CD4-positive, alpha-beta T cell treated with Interleukin-17A for 1 hour (primary cell): ENCODE measurements at places on chromosomes 3 and 15.

DNA sequence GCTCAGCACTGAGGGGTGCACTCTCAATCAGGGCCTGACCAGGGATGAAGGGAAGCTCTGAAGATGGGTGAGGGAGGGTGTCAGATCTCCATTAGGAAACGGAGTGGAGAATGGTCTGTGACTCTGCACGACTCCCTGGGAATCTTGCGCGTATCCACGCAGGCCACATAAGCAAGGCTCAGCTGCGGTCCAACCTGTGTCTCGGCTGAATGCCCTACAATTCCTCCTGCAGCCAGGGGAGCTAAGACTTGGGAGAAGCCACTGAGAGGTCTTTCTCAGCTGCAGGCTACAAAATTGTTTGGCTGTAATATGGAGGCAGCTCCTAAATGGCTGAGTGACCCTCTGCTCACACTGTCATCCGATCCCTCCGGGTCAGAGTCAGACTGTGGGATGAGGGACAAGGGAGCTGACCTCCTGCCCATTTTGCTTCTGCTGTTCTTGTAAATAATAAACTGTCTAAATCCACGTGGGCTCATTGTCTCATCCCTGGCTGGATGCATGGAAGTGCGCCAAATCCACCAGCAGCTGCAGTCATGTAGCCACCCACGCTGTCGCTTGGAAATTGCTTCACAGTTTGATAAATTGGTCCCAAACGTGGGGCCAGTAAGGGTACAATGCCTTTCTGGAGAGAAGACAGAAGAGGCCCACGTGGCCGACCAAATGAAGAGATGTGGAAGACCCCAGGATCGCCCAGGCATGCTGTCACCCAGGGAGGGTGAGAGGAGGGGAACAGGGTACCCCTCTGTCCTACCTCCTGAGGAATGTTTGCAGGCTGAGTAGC is 30.5 kb downstream of the ALS2CL start:
- DNase-seq = no peak

DNA sequence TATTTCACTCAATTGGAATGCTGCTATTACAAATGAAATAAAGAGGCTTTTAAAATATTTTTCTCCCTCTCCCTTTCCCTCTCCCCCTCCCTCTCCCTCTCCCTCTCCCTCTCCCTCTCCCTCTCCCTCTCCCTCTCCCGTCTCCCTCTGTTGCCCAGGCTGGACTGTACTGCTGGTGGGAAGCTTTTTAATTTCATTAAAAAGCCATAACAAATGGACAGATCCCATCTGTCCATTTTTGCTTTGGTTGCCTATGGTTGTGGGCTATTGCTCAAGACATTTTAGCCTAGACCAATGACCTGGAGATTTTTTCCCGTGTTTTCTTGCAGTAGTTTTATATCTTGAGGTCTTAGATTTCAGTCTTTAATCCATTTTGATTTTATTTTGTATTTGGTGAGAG is 107.2 kb upstream of the LRRC3B start:
- no peak for DNase-seq

GRCh38 chr15:23073890-23074646 is 34.7 kb upstream of the TUBGCP5 start:
- DNase-seq = no peak

DNA sequence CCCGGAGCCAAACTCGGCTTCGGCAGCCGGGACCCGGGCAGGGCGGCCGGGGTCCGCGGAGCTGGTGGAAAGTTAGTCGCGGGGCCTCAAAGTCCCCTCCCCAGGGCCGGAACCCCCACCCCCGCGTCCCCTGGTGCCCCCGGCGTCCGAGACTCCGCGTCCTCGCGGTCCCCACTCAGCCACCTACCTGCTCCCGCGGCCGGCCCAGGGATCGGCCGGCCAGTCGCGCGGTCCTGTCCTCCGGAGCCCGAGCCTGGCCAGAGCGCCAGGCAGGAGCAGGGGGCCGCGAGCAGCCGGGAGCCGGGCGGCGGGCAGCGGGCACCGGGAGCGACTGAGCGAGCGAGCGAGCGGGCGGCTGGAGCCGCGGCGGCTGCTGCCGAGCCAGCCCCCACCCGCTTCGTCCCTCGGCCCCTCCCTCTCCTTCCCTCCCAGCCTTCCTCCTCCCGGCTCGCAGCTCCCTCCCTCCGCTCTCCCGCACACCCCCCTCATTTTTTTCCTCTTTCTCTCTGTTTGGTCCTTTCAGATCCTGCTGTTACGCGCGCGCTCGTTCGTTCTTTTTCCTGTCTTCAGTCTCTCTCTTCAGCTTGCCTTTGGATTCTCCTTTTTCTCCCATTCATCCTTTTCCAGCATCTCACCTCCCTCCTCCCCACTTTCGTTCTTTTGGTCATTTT is at the start of gene MEGF11:
MEGF11 (minus strand) TSS at position 333 of the 671 bp plus-strand sequence. CDS start 125,347 bp downstream, outside the sequence.
- no peak for DNase-seq

DNA sequence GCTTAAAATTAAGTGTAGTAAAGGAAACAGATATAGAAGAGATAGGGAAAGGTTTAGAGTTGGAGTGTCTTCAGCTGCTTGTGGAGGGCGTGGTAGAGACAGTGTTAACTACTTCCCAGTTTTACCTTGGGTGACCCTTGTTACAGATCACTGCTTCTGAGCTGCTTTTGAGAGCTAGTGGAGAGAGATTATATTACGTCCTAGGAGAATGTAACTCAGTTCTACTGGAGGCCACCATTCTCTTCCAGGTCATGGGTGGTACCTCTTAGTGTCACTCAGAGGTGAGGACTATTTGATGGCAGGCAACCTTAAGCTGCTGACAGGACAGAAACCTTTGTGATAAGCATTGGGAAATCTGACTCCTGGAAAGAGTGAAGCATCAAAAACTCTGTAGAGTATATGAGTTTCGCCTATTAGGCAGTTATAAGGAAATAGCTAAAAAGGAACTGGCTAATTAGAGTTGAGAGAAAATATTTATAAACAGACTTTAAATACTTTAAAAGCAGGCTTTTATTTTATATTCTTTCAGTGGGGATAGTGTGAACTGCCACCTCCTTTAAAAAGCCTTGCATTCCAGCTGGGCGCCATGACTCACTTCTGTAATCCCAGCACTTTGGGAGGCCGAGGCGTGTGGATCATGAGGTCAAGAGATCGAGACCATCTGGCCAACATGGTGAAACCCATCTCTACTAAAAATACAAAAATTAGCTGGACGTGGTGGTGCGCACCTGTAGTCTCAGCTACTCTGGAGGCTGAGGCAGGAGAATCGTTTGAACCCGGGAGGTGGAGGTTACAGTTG is 106.5 kb downstream of the ZNF609 start:
- DNase-seq = no peak

DNA sequence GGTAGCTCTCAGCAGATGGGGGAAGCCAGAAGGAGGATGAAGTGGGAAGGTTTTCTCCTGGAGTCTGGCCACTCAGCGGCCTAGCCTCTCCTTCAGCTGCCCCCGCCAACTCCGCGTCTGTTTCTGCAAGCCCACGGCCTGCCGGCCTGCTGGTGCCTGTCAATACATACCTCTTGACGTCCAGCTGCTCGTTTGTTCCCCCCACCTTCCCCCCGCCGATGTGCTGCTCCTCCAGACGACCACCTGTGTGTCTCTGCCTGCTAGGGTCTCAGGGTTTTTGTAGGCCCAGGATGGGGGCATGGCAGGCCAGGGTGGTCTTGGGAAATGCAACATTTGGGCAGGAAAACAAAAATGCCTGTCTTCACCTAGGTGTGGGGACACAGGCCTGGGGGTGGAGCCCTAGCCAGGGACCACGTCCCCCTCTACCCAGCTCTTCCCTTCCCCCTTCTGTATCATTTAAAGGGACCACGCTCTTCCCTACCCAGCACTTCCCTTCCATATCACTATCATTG is 137.8 kb downstream of the ALCAM start:
- no peak for DNase-seq

DNA sequence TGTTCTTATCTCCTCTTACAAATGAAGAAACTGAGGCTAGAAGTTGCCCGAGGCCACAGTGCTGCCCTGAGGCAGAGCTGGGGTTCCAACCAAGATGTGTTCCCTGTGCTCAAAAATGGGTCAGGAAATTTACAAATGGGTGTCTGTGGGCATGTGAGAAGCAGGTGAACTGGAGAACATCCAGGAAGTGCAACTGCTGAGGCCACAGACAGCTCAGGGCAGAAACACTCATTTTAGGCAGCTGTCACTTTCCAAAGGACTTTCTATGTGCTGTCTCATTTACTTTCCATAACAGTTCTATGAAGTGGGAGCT is 47.2 kb upstream of the ATP2B2 start:
- DNase-seq = peak; percentile 30

GRCh38 chr3:193068365-193068764 is 150.7 kb upstream of the MB21D2 start:
- DNase-seq = no peak

GRCh38 chr3:15347737-15348110 is 15.3 kb upstream of the SH3BP5 start:
- DNase-seq = no peak

GRCh38 chr15:99403597-99403996 is 152.3 kb downstream of the LRRC28 start:
- DNase-seq = no peak

GRCh38 chr3:143975554-143976152 is 4.0 kb downstream of the DIPK2A start:
- DNase-seq = peak; percentile 52

DNA sequence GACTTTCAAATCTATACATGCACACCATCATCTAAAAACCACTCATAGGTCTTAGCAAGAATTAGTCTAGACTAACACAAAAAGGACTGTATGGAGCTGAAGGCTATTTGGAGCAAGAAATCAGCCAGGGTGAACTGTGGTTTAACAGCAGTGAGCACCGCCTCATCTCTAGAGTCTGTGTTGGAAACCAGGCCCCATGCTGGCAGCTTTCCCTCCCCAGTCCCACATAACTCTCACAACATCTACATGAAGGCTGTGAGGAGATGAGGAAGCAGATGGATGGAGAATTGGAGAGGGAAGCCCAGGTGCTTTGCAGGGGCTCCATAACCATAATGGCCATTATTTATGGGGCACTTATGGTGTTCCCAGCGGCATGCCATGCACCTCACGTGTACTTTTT is 133.2 kb upstream of the TOPAZ1 start:
- no peak for DNase-seq

DNA sequence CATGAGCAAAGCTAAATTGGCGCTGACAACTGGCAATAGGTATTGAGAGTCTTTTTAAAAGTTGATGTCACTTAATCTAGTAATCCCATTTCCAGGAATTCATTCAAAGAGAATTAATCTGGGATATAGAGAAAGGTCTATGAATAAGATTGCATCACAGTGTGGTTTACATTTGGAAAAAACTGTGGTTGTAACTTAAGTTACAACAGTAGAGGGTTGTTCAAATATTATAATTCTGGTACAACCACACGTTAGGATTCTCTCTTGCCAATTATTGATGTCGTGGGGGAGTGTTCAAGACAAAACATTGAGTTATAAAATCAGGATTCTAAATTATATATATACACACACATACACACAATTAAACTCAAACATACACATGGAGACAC is 79.8 kb downstream of the LIPC start:
- DNase-seq = no peak

DNA sequence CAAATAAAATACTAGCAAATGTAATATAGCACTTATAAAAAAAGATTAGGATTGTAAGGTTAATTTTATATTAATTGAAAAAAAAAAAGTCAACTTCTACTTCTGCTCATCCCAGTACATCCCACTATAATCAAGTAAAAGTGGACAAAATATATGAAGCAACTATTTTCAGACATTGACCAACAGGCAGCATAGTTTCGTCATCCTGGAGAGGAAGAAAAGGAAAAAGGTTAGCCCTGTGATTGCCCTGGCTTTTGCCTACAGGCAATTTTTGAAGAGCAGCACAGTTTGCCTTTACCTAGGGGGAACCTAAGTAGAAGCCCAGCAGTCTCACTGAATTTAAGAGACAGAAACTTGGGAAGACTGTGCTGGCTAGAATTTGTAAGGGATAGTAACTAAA is 52.2 kb upstream of the ACTC1 start:
- DNase-seq = no peak

DNA sequence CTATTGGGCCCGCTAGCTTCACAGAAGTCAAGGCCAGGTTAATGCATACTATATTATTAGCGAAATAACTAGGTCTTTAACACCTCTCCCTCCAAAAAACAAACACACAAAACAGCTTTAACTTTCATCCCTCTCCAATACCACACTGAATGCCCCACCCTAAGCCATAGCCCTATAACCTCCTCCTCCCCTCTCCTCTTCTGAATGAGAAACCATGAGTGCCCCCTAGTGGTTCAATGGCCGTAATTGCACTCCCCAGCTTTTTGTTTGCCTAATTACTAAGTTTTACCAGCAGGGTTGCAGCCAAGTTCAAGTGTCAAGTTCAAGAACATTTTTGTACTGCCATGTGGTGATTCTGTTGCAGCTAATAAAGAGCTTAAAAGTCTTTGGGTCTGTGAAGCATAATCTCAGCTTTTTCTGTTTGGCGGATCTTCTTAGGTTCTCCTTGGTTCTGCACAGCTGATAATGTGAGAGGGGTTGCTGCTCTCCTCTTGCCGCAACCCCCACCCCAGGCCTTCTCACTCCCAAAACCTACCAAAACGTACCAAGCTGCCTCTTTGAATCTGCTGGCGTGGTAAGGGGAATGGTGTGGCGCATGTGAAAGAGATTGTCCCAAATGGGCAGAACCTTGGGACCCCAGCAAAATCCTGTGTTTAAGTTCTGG is 57.9 kb downstream of the RPL22L1 start:
- DNase-seq = peak; percentile 78

- no peak for DNase-seq
Measured at GRCh38 chr3:100603469-100603868, 5.9 kb upstream of the ADGRG7 start.

DNA sequence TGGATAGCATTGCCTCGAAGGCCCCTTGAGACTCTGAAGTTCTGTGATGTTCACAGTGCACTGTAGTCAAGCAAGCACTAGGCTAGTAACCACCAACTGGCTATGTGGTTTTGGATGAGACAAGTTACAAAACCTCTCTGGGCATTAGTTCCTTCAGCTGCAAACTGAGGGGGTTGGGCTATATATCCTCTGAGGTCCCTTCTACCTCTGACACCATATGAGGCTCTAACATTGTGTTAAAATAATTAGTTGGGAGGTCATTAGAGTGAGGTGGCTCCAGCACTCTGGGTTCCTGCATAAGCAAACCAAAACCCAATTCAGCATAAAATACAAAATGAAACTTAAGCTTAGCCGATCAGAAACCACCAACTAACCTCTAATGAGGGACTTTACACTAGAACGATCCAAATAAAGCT is 209.5 kb upstream of the LRRN1 start:
- DNase-seq = no peak
